A172 (cell line): ENCODE measurements at places on chromosomes 1 and 21. TPM values are rescaled to one million over a fixed set of nuclear protein-coding genes. Genes with fewer than 3 reads are reported as not detected.

FCRL1 gene
- total RNA-seq, result not detected in 2 replicates

CD2 gene
- total RNA-seq, result not detected in 2 replicates

SEC16B gene
- 0.05 and 0.19 TPM in 2 replicates for total RNA-seq

BSND gene
- not detected in 2 replicates for total RNA-seq

FAM229A gene
- 0.34 and 0.45 TPM in 2 replicates for total RNA-seq

OR2T29 gene
- not detected in 2 replicates for total RNA-seq

IFNLR1 gene
- not detected in 2 replicates for total RNA-seq

COL24A1 gene
- total RNA-seq, result 0.03 and 0.07 TPM in 2 replicates

KIF21B gene
- total RNA-seq, result 1.2 and 2.0 TPM in 2 replicates

CA6 gene
- total RNA-seq, result not detected in 2 replicates

CFAP107 gene
- not detected in 2 replicates for total RNA-seq

CELA3A gene
- total RNA-seq, result not detected in 2 replicates

ITLN2 gene
- not detected in 2 replicates for total RNA-seq

TDRD10 gene
- not detected in 2 replicates for total RNA-seq

CD1D gene
- total RNA-seq, result 1.6 and 4.4 TPM in 2 replicates
